SJCRH30 (cell line): ENCODE measurements at places on chromosomes 5 and 9. TPM values are rescaled to one million over a fixed set of nuclear protein-coding genes. Genes with fewer than 3 reads are reported as not detected.

The GM2A gene
- 1.7 and 2.0 TPM in 2 replicates for total RNA-seq

DNA sequence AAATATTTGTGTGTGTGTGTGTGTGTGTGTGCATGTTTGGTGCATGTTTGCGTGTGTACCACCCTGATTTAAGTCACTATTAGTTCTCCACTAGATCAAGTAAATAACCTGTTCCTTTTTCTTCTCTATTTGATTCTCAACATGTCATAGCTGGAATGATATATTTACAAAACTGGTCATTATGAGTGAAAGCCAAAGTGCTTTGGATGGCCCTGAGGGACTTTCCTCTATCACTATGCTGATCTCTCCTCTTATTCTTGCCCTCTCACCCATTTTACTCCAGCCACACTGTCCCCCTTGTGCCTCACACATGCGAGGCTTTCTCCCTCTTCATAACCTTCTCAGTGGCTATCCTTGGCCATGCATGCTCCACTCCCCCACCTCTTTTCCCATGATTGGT lies 144.6 kb upstream of the NMUR2 start:
- H3K4me1 ChIP-seq: no peaks in the 10 kb centered on the region
- H3K36me3 ChIP-seq: no peaks in the 10 kb centered on the region
- DNase-seq: no peak
- H3K27me3 ChIP-seq: no peaks in the 10 kb centered on the region

The IL5 gene
- total RNA-seq: not detected in 2 replicates

The CNTNAP3 gene
- total RNA-seq: 10.7 and 12.3 TPM in 2 replicates

GRCh38 chr9:121105531-121105930 lies 30.8 kb downstream of the CNTRL start:
- DNase-seq: no peak
- no peaks in the 10 kb centered on the region for H3K4me1 ChIP-seq
- no peaks in the 10 kb centered on the region for H3K27me3 ChIP-seq
- H3K27ac ChIP-seq: no peak overlapping the region
- H3K36me3 ChIP-seq: peaks cover 2% of the 10 kb centered on the region

GRCh38 chr5:96254980-96255691 lies 177.9 kb downstream of the PCSK1 start:
- H3K27ac ChIP-seq: peak overlapping the region; percentile 67
- H3K4me3 ChIP-seq: no peak overlapping the region
- no peaks in the 10 kb centered on the region for H3K36me3 ChIP-seq
